ENCODE measurements at places on chromosomes 3 and 15.
A peak's percentile ranks its signal among the peaks of the same experiment; 100 is the strongest.

- no peak for DNase-seq
Observed at GRCh38 chr15:63906266-63906584, 72.5 kb upstream of the HERC1 start.

DNA sequence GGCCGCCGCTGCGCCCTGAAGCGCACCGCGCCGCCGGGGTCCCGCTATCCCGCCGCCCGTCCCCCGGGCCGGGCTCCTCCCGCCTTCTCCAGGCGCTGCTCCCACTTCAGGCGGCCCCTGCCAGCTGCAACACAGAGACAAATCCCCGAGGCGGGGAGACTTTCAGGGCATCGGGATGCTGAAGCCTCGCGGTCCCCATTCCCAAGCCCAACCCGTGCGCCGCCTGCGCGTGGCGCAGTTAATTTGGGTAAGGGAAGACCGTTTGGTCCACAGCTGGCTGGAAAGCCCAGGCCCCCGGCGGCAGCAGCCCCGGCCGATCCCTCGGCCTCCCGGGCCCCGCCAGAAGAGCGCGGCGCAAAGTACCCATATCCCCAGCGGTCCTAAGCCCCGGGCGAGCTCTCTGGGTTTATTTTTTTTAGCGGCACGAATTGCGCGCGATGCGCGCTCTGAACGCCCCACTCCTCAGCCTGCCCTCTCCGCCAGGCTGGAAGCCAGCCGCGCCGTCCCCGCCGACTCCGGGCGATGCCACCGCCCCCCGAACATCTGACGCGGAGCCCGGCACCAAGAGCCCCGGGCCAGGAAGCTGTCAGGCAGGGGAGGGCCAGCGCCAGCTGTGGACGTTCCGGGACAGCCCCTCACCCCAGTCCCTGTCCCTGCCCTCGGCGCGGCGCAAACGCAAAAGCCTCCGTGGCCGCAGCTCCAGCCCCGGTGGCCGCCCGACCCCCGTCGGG lies 517 bp downstream of the FBN1 start:
- DNase-seq = peak; percentile 64

- no peak for DNase-seq
Observed at GRCh38 chr15:90203922-90204321, 2.8 kb downstream of the SEMA4B start.

DNA sequence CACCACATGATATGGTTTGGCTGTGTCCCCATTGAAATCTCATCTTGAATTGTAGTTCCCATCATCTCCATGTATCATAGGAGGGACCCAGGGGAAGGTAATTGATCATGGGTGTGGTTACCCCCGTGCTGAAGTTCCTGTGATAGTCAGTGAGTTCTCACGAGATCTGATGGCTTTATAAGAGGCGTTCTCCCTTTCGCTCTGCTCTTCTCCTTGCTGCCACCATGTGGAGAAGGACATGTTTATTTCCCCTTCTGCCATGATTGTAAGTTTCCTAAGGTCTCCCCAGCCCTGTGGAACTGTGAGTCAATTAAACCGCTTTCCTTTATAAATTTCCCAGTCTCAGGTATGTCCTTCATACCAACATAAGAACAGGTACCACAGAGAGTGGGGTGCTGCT lies 21.9 kb downstream of the OSTN start:
- no peak for DNase-seq

GRCh38 chr3:161793194-161793930 lies 296.8 kb downstream of the OTOL1 start:
- no peak for DNase-seq

DNA sequence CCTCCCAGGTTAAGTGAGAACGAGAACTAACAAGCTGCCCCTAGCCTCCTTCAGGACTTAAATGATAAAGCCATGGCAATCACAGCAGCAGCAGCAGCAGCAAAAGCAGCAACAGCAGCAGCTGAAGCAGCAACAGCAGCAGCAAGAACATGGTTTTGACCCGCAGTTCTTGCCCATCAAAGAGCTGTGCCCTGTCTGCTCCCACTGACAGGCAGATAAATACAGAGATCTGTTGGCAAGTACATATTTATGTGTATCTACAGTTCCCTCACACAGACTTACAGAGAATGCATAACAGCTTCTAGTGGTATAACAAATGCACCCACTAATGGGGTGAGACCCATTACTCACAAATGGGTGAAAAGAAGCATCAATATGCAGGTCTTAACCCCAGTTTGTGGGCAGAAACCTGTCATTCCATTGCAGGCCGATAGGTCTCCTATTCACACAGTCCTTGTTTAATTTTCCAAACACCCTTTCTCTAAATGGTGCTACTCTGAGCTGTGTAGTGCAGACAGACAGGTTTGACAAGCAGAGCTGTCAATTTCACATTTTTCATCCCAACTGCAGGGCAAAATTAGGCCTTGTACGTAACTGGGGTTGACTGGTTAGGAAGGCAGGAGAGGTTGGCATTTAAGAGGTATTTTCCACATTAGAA lies 316.3 kb downstream of the TIGIT start:
- DNase-seq = no peak

DNA sequence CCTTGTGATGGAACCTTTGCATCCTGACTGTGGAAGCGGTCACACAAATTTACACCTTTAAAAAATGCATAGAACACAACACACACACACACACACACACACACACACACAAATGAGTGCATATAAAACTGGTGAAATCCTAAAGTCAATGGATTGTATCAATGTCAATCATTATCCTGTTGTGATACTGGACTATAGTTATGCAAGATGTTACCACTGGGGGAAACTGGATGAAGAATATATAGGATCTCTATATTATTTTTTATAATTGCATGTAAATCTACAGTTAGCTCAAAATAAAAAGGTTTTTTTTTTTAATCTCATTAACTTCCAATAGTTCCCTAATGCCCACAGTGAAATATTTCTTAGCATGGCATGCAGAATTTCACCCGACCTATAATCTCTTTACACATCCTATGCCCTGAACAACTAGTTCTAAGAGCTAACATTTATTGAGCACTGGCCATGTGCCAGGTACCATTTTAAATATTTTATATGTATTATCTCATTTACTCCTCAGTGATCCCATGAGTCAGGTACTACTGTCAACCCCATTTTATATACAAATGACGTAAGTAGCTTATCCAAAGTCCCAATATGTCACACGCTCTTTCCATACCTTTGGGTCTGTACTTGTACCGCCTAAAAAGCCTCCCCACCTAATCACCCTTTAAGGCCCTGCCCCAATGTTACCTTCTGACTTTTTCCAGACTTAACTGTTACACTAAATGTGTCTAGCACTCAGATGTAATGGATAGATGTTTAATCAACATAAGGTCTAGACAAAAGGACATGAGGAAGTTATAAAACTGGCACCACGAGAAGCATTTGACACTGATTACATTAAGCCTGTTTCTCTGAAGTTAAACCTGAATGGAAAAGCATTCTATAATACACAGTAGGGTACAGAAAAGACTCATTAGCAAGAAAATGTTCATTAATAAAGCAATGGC lies 5.5 kb downstream of the ABCC5 start:
- no peak for DNase-seq

GRCh38 chr3:171649267-171649666 lies 161.0 kb downstream of the PLD1 start:
- no peak for DNase-seq

DNA sequence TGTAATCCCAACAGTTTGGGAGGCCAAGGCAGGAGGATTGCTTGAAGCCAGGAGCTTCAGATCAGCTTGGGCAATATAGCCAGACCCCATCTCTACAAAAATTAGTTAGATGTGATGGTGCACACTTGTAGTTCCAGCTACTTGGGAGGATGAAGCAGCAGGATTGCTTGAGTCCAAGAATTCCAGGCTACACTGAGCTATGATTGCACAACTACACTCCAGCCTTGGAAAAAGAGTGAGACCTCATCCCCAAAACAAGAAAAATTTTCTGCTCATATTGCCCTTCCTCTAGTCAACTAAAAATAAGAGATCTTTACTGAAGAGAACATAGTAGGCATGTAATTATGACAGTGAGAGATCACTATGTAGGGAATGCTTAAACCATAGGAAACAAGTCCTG lies 60.9 kb upstream of the SPATA12 start:
- DNase-seq = no peak

GRCh38 chr3:45319996-45320305 lies 68.4 kb upstream of the LARS2 start:
- DNase-seq = no peak

DNA sequence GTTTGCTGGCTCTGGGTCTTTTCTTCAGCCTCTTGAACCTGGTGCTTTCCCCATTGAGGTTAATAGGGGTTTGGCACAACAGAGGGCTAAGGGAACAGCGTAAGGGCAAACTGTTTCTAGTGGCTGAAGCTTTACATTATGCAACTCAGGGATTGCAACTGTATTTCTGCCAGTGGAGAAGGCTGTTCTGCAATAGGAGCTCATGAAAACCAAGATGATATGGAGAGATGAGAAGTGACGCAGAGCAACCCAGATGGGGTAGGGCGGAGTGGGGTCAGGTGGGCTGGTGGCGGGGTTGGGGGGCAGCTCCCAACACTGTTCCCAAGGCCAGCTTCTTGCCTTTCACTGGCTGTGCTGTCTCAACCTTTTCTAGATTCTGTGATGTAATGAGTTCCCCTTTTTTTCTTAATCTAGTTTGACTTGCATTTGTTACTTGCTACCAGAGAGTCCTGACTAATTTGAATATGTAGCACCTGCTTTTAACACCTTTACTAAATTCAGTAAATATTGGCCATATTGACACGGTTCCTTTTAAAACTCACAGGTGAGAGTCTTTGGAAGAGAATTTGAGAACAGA lies 7.2 kb downstream of the GXYLT2 start:
- no peak for DNase-seq

GRCh38 chr3:179446501-179446900 lies 4.8 kb downstream of the GNB4 start:
- DNase-seq = no peak

GRCh38 chr3:18902081-18902793 lies 246.1 kb upstream of the KCNH8 start:
- no peak for DNase-seq

- DNase-seq = no peak
Observed at GRCh38 chr3:127614928-127615589, 13.9 kb upstream of the PODXL2 start.

- DNase-seq = no peak
Observed at GRCh38 chr3:120172070-120172469, 77.8 kb upstream of the GSK3B start.

- DNase-seq = no peak
Observed at GRCh38 chr3:48395714-48396113, 23.7 kb downstream of the FBXW12 start.

GRCh38 chr15:60384053-60384452 lies 13.7 kb downstream of the ANXA2 start:
- DNase-seq = no peak

GRCh38 chr3:46162975-46163555 lies 45.0 kb downstream of the CCR1 start:
- no peak for DNase-seq

DNA sequence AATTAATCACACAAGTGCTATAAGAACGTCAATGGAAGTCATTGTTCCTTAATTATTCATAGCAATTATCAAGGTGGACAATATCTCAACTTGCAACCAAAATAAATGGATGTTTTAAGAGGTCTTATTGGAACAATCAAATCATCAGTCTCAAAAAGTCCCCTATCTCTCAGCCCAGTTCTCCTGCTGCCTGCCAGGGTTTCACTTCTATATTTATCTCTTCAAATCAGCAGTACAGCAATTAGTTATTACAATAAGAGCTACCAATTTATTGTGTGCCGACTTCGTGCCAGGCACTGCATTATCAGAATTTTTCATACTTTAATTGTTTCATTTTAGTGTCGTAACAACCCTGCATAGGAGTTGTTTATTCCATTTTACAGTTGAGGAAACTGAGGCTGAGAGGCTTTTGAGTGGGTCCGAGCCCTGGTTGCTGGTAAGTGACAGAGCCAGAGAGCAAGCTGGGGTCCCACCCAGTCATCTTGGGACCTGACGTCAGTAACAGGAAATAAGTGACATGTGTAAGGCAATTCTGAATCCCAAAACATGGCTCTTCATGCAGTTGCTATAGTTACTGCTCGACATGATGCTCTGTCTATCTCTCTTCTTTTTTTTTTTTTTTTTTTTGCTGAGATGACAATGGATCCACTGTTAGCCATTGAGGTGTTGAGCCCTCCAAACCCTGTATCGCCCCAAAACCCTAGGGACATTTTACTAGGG lies 8.8 kb upstream of the KCTD6 start:
- no peak for DNase-seq

GRCh38 chr3:169591159-169591951 lies 72.2 kb downstream of the MECOM start:
- DNase-seq = no peak

DNA sequence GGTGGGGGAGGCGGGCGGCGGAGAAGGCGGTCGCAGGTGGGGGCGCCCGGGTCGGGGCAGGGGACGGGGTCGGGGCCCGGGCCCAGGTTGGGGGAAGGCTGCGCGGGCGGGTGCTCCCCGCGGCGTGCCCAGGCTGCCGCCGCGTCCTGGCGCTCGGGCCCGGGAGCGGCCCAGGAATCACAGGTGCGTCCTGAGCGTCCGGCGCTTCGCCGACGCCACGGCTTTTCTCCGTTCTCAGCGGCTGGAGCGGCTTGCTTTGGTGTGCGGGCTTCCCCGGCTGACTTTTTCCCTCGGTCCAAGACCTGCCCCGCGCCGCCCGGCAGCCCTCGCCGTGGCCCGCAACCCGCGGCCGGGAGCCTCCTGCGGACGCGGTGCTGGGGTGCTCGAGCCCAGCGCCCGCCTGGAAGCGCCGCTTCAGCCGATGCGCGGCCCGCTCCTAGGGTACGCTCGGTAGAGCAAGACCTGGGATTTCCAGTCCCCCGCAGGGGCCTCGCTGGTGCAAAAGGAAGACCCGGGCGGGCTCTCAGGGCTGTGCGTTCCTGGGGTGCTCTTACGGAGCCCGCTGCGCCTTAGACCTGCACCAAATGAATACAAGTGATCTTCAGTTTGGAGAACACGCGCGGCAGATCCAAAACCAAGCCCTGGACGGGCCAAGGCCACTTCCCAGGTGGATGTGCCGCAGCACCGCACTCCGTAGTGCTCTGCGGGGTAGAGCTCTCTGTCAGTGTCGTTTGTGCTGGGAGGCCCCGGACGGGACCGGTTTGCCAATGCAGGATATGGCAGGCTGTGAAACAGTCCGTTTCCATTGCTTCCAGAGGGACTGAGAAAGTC lies 639 bp downstream of the NIPA1 start:
- DNase-seq = peak; percentile 48

DNA sequence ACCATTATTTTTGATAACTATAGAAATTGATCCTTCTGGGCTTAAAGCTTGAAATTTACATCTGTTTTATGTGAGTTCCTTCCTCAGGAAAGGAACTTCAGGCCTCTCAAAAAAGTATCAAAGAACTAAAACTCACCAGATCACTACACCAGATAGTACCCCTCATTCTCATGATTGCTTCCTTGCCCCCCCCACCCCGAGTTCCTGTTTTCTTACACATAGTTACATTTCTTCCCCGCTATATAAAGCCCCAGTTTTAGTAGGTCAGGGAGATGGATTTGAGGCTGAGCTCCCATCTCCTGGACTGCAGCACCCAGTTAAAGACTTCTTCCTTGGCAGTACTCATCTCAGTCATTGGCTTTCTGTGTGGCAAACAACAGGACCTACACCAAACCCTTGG lies 80.3 kb upstream of the HRH1 start:
- no peak for DNase-seq

GRCh38 chr3:123272547-123272946 lies 70.8 kb downstream of the SEC22A start:
- DNase-seq = no peak

Data from nephron progenitor cell (in vitro differentiated cells).